ENCODE measurements at places on chromosomes 16 and 17. TPM values are rescaled to one million over a fixed set of nuclear protein-coding genes. Genes with fewer than 3 reads are reported as not detected.

Gene TNRC6A
- 37.4 TPM for total RNA-seq

Gene LITAFD
- total RNA-seq: not detected

Gene SREBF1
- total RNA-seq: 192 TPM

Gene TMIGD1
- not detected for total RNA-seq

Gene PDP2
- total RNA-seq: 31.8 TPM

Gene KCNG4
- total RNA-seq: not detected

Gene PITPNM3
- total RNA-seq: 0.70 TPM

Gene ZG16B
- total RNA-seq: 8.5 TPM

Gene TMEM98
- 0.86 TPM for total RNA-seq

Gene TP53TG3C
- not detected for total RNA-seq

Gene HS3ST3A1
- 0.72 TPM for total RNA-seq

Gene GLP2R
- total RNA-seq: not detected

Gene GOSR2
- total RNA-seq: 45.9 TPM

Gene USH1G
- not detected for total RNA-seq

Gene IGSF6
- total RNA-seq: 0.26 TPM

Gene PYY
- not detected for total RNA-seq

Gene CLDN6
- total RNA-seq: not detected

Gene MLYCD
- total RNA-seq: 5.2 TPM

Gene KRTAP3-2
- total RNA-seq: not detected

Gene MYH3
- 4.6 TPM for total RNA-seq

Gene HASPIN
- 23.2 TPM for total RNA-seq

Gene WFIKKN1
- 0.72 TPM for total RNA-seq

Gene SPATA32
- 1.4 TPM for total RNA-seq

Gene DNAH17
- total RNA-seq: 0.76 TPM

Gene MFSD6L
- total RNA-seq: 0.10 TPM

Gene CCDC92B
- total RNA-seq: not detected

Gene GUCY2D
- total RNA-seq: 0.34 TPM

Gene SDK2
- total RNA-seq: 0.26 TPM

Gene NTN1
- 1.5 TPM for total RNA-seq
